Tibial nerve (tissue), 4 donors: ENCODE measurements at places on chromosomes 2 and 18.

GRCh38 chr2:119541476-119541875 lies 2.8 kb upstream of the CFAP221 start:
- DNase-seq: no peak

DNA sequence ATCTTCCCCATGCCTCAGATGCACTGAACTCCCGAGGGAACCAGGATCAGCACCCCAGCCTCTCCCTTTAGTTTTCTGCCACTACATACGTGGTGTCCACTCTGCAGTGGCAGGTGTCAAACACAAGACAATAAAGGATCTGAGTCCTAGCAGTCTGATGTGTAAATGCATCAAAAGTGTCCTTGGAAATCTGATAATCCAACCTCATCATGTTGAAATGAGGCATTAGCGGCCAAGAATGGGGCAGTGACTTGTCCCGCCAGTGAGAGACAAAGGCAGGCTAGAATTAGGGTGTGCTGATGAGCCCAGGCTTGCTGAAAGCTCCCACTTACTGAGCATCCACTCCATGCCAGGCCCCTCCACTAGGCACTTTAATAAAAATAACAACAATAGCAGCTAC lies 52.9 kb downstream of the EN1 start:
- no peak for DNase-seq

- DNase-seq: no peak
Observed at GRCh38 chr2:209977386-209978239, 24.8 kb upstream of the RPE start.

- no peak for DNase-seq
Observed at GRCh38 chr2:210860276-210860675, 303.9 kb downstream of the CPS1 start.

- no peak for DNase-seq
Observed at GRCh38 chr2:207341112-207341750, 175.5 kb upstream of the KLF7 start.

DNA sequence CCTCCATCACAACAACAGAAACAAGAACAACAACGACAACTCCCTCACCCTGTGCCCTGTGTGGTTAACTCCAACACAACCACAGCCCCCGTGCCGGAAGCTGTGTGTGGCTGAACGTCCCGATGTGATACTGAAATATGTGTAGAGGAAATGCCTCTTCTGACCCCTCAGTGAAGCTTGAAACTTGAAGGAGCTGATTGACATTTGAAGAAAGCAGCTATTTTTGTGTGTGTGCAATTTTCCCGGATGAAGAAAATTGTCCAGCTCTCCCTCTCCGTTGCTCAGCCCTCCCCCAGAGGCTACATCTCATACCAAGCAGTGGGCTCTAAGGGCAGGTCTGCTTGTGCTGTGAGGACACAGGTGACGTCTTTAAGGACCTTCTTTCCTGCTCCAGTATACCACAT lies 173.8 kb downstream of the ICOS start:
- no peak for DNase-seq

DNA sequence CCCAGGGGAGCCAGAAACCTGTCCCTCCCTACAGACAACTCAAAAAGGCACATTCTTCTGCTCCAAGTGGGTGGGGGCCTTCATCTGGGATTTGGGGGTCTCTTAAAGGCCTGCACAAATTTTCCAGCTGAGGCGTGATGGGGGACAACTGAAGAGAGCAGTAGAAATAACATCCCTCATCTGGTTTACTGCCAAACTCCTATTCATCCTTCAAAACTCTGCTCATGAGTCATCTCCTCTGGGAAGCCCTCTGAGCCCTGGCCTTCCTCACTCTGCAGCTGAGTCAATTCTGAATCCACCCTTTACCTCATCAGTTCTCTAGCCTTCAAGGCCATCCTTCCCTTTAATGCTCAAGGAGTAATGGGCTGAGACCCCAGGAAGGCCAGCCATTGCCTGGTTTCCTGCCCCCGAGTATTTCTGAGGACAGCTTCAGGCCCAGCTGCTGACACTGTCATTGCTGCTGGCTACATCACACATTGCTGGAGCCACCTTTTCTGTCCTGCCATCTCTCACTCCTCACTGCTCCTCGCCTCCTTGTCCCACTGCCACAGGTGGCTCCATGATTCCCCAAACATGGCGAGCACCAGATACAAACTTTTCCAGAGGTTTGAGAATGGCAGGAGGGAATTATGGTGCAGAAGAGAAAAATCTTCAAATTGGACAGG lies 32.2 kb upstream of the GLI2 start:
- no peak for DNase-seq

DNA sequence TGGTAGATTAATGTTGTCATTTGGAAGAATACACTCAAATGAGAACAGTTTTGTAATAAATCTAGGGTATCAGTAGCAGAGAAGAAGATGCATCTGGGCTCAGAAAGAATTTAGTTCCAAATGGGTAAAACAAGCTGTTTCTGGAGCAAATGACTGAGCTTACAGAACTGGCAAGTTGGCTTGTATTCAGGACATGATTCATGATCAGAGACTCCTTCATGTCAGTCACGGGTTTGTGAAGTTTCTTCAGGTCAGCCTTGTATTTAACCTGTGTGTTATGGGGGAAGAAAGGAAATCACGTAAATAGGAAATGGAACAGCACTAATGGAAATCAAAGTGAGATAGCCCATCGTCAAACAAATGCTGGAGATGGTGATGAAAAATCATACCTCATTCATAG lies 109.1 kb downstream of the RIF1 start:
- no peak for DNase-seq

GRCh38 chr2:31903109-31903780 lies 107.6 kb downstream of the MEMO1 start:
- no peak for DNase-seq

GRCh38 chr2:207484444-207485391 lies 45.0 kb upstream of the CREB1 start:
- no peak for DNase-seq

- no peak for DNase-seq
Observed at GRCh38 chr18:69995774-69996173, 48.1 kb upstream of the CD226 start.

GRCh38 chr18:68480196-68480595 lies 234.7 kb downstream of the TMX3 start:
- DNase-seq: no peak

DNA sequence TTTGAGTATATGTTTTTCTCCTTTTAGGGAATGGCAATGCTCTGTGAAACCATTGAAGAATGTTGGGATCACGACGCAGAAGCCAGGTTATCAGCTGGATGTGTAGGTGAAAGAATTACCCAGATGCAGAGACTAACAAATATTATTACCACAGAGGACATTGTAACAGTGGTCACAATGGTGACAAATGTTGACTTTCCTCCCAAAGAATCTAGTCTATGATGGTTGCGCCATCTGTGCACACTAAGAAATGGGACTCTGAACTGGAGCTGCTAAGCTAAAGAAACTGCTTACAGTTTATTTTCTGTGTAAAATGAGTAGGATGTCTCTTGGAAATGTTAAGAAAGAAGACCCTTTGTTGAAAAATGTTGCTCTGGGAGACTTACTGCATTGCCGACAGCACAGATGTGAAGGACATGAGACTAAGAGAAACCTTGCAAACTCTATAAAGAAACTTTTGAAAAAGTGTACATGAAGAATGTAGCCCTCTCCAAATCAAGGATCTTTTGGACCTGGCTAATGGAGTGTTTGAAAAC lies 82.3 kb downstream of the ACVR2A start:
- DNase-seq: no peak

DNA sequence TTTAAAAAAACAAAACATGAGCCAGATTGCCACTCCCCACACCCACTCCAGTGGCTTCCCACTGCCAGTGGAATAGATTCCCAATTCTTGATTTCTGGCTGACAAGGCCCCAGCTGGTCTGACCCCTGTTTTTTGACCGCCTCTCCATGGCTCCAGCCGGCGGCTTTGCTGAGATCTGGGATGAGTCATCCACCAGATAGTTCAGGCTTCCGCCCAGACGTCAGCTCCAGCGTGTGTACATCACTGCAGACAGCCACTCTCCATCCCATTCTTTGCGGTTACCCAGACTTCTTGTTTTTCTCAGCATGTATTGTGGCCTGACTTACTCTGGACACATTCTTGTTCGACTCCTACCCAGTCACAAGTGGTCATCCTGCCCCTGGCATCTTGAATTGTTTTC lies 227.9 kb downstream of the GBX2 start:
- DNase-seq: no peak

DNA sequence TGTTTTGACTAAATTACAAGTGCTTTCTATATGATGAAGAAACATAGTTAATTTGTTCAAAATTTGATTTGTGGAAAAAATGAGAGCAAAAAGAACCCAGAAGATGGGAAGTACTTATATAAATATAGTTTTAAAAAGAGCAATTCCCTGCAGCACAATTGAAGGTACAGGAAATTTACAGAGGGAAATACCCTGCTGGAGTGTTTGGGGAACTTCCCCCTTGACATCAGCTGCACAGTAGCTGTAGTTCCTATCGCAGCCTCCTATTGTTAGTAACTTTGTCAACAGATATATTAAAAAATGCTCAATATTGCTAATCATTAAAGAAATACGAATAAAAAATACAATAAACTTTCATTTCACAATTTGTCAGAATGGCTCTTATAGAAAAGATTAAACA lies 1118.8 kb upstream of the ZEB2 start:
- no peak for DNase-seq

DNA sequence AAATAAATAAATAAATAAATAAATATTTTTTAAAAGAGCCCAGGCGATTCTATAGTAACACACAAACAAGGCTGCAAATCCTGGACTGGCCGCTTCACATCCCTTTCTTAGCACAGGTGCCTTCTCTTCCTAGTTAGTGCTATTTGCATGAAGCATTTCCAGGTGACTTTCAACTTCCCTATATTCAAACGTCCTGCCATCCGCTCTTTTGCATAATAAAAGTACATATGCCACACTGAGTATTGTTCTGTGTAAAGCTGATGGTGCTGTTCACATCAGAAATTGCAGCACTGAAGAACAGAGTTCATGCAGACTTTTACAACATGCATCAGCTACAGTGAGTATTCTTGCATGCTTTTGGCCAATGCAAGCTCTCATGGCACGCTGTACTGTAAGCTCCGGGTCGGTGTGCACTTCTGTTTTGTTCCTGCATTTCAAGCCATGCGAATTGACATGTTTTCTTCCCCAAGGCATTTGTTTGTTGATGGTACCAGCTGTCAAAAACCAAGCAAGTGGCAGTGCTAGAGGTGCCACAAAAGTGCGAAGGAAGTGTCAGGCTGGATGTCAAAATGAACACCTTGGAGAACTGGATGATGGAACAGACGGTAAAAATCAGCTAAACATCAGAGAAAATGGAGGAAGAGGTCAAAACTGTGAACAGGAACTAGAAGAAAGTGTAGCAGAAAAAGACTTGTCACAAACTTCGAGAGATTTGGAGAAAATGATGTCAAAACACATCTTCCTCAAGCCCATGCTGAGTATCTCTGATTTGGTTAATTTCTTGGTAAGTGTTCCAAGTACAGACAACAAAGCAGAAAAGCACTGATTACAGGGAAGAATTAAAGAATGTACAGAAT lies 25.5 kb upstream of the CEP68 start:
- no peak for DNase-seq

DNA sequence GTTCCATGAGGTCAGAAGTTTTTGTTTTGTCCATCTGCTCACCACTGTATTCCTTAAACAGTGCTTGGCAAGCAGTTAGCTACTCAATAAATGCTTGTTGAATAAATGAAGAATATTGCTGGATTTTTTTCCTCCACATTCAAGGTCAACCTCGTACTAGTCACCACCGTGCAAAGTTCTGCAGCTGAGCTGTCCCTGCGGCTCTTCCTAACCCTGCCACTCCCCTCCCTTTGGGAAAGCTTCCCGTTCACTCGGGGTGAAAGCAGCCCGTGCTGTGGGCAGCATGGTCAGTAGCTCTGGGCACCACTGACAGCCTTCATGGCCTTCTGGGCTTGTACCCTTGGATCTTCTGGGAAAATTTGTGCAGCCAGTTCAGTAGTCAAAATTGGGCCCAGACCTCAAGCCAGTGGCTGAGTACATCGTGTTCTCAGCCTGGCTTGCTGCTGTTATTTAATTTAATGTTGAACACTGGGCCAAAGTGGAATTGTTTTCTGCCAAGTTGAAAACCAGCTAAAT lies 469.3 kb upstream of the RAB12 start:
- DNase-seq: peak; percentile 59

- DNase-seq: no peak
Observed at GRCh38 chr2:239024226-239024625, 176.3 kb downstream of the TWIST2 start.

- DNase-seq: no peak
Observed at GRCh38 chr2:48233005-48233404, 296.9 kb upstream of the STON1 start.

- DNase-seq: no peak
Observed at GRCh38 chr2:23850564-23851256, 76.2 kb downstream of the ATAD2B start.

GRCh38 chr2:137912371-137912770 lies 51.9 kb upstream of the HNMT start:
- DNase-seq: no peak

DNA sequence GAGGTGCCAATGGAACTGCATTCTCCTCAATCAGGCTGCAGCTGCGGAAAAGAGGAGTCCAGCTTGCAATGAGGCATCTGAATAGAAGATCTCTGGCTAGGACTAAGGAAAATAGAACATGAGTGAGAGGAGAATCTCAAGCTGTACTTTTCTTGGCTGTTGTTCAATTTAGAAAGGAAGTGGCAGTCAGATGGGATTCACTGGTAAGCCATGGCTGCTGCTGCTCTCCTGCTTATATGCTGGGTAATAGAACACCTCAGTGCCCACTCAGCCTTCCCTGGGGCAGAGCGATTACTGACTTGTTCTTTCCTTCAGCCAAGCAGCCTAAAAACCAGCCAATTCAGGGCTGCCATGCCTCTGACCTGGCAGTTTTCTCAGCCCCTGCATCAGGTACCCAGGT lies 17.6 kb upstream of the CHST9 start:
- no peak for DNase-seq

GRCh38 chr2:232577841-232578240 lies 27.4 kb downstream of the EIF4E2 start:
- no peak for DNase-seq

DNA sequence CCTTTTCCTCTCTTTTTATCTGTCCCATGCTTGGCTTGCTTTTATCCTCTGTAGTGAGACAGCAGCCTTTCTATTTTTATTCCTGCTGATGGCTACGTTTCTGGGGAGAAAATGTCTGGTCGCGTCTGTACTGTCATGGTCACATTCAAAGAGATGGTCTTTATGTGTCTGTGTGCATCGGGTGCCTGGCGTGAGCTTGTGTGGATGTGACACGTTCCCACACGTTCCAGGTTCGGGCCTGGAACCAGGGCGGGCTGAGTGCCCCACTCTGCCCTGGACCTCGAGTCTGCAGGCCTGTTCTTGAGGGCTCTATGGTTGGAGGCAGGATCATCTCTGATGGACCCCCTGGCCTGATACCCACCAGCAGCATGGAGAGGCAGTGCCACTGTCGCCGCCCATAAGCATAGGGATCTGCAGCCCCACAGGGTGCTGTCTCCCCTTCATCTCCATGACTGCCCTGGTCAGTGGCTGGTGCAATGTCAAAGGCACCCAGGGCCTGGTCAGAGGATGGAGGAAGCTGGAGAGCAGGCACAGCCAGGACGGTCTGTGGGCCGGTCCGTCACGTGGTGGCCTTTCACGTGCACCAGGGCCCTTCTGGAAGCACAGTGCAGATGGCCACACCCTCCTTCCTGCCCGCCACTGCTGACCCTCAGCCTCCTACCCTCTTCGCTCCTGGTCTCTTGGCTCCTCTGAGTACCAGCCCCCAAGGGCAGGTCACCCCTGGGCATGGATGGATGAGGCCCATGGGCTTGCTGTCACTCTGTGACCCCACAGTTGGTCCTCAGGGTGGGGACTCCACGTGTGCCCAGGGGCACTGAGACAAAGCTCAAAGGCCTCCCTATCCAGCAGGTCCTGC lies 149.2 kb upstream of the TWIST2 start:
- no peak for DNase-seq

- DNase-seq: no peak
Observed at GRCh38 chr2:63587814-63588384, 378 bp downstream of the WDPCP start.
